ENCODE measurements at places on chromosomes 11 and 22.

DNA sequence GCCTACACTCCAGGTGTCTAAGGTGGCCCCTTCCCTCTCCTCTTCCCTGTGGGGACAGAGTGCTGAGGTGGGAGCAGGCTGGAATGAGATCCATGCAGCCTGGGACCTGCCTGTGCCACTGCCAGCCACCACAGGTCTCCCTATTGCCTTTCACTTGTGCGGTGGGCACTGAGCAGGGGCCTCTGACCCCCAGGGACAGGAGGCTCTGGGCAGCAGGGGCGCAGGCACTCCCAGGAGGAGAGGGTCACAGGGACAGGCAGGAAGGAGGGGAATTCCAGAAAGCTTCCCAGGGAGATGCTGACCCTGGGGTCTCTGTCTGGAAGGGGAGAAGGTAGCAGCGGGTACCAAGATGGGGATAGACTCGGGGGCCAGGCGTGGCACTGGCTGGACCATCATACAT is 228.5 kb upstream of the B3GAT1 start:
- DNase-seq, result no peak

DNA sequence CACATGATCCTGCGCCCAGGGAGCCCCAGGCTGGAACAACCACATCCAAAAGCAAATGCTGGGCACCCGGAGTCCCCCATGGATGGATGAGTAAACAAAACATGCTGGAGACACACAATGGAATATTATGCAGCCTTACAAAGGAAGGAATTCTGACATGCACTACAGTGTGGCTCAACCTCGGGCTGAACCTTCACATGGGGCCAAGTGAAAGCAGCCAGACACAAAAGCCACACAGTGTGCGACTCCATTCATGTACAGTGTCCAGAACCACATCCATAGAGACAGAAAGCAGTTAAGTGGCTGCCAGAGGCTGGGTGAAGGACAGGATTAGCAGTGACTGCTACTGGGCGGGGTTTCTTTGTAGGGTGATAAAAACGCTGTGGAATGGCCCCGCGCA is 10.1 kb downstream of the POLR3H start:
- DNase-seq, result no peak

DNA sequence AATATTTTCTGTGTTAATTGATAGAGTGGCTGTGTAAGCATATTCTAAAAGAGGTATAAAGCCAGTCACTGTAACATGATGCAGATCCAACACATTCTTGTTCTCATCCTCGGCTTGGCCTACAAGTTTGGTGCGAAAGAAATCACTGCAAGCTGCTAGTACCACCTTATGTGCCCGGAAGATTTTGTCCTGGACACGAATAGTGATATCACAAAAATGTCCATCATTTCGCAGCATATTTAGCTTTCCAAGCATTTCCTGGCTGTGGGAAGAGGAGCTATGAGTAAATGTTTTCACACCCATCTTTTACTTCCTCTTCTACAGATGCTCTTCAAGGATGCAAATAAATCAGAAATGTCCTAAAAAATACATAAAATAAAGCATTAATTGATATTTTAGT is 53.1 kb downstream of the ZBTB44 start:
- no peak for DNase-seq

DNA sequence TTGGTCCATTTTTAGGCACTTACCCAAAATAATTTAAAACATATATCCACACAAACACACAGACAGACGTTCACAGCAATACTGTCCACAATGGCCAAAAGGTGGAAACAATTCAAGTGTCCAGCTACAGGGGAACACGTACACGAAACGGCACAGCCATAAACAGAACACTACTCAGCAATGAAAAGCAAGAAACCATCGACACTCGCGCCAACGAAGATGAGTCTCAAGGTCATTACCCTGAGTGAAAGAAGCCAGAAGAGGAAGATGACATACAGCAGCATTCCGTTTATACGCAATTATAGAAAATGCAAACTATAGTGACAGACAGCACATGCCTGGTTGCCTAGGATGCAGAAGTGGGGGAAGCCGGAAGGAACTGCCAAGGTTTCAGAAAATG is 13.4 kb upstream of the COMT start:
- no peak for DNase-seq
